ENCODE measurements at places on chromosomes 11 and 22.

- DNase-seq = no peak
These were observed 76.4 kb downstream of the GGTLC2 start for GRCh38 chr22:22720724-22721261.

DNA sequence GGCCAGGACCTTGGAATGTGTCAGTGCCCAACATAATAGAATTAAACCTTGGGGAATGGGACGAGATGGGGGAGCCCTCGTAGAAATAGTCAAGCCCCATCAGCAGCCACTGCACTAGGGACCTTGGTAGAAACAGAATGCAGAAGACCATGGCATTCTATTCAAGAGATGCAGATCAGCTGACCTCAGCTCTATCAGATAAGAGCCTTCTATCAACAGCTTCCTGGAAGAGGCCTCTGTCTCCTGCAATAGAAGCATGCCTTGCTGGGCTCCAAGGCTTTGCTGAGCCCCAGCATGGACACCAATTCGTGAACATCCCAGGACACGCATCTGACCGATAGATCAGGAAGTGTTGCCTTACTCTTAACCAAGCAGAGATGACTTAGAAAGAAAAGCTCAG, 27.5 kb upstream of the FLI1 start:
- no peak for DNase-seq

GRCh38 chr11:126282361-126282735, 545 bp upstream of the TIRAP start:
- DNase-seq = no peak

- DNase-seq = no peak
These were observed 5.5 kb downstream of the FAM111B start for GRCh38 chr11:59112494-59112893.

DNA sequence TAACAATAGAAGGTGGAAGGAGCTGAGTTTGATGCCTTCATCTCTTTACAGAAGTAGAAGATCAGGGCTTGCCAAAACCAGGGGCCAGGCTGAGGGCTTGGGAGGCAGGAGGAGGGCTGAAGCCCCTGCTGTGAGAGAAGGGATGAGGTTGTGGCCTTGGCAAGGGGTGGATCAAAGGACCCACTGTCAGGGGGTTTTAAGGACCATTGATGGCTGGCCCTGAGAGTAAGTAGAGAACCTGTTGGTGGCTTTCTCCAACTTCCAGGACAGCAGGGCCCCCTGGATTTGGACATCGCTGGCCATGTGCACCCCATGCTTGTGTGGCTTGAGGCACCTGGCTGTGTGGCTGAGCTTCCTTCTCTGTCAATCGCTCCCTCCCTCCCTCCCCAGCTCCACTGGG, 927.7 kb downstream of the TBC1D22A start:
- no peak for DNase-seq

- no peak for DNase-seq
These were observed 139.5 kb upstream of the TIMP3 start for GRCh38 chr22:32661737-32662586.

- DNase-seq = no peak
These were observed 11.7 kb upstream of the PATL1 start for GRCh38 chr11:59680287-59681154.

GRCh38 chr11:117734601-117735024, 62.4 kb downstream of the DSCAML1 start:
- DNase-seq = peak; percentile 45

DNA sequence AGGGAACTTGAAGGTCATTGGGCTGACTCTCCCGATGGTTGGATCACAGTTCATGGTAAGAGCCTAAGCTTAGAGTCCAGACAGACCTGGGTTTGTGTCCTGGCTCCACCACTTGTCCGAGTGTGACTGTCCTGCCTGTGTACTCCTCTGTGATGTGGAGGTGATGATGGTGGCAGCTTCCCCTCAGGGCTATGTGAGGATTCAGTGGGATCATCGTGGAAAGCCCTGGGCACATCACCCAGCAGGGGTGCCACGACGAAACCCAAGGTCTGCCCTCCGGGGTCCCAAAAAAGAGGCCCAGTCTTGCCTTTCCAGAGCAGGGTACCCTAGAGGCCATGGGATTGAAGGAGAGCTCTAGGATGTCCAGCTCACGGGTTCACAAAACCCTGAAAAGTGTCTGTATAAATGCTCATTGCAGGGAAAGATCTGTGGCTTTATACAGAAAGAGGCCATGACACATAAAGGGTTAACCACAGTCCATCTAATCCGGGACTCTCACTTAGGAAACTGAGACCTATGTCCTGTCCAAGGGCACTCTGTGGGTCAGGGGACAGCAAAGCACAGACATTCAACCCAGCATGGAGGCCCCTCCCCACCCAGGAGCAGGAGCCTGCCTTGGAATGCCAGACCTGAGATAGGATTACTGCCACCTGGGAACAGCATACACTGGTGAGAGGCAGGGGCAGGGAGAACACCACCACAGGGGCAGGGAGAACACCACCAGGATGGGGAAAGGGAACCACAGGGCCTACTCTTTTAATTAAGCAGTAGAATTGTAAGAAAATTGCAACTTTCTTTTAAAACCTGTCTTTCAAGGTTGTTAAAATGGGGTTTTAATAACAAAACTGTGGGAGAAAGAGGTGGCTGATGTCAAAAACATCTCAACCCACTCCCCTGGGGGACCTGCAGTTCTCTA, 51.3 kb downstream of the IGLL5 start:
- no peak for DNase-seq

- no peak for DNase-seq
These were observed 129.0 kb downstream of the NECTIN1 start for GRCh38 chr11:119599864-119600541.

GRCh38 chr11:112983887-112984286, 22.7 kb downstream of the NCAM1 start:
- peak; percentile 48 for DNase-seq

DNA sequence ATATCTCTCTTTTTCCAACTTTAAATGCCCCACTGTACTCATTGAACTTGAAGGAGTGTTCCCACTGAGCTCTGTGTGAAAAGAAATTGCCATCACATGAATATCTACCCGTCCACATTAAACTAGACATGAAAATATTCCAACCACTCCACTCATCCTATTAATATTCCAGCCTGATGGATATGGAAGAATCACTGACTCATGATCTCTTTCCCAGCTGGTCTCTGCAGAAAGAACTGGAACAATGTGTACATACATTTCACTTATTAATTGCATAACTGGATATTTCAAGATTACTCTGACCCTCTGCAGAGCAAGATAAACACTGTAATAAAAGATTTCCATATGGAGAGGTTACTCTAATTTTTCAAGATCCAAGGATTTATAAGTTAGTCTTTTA, 711.1 kb upstream of the LRRC4C start:
- no peak for DNase-seq

GRCh38 chr11:88188251-88188931, 13.1 kb upstream of the RAB38 start:
- no peak for DNase-seq

GRCh38 chr22:47190957-47191670, 428.7 kb downstream of the TBC1D22A start:
- DNase-seq = no peak

GRCh38 chr22:42500161-42500835, 19.3 kb downstream of the RRP7A start:
- DNase-seq = no peak

GRCh38 chr11:117684731-117685130, 112.3 kb downstream of the DSCAML1 start:
- DNase-seq = no peak

- DNase-seq = no peak
These were observed 2.7 kb downstream of the GNAZ start for GRCh38 chr22:23072911-23073491.

DNA sequence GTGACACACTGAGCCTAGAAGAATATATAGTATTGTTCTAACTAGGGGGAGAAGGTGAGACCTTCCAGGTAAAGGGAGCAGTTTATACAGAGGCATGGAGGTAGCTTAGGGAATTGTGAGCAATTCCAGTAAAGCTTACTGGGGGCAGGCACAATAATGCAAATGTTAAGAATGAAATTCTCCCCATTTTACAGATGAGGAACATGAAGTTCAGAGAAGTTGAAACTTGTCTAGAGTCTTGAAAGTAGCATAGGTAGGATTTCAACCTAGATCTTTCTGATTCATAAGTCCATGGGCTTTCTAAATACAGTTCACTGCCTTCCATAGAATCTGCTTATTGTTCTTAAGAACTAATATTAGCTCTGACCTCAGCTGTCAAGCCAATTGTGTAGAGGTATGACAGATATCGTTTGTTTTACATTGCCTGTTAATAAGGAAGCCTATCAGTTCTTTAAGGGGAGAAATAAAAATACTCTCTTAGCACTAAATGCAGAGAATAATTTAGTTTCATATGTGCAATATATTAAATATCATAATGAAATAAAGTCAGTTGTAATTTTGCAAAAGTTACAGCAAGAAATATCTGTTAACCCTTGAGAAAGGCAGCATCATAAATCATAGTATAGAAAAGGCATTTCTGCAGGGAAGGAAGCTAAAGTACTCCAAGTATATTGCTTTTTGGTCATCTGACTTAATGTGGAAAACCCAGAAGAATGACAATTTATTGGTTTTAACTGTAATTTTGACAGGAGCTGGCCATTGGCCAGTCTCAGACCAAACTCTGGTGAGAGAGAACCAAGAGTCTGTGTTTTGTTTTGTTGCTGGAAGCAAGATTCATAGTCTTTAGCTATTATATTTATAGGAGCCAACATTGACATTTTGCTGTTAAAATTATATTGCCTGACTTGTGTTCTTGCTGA, 181.8 kb downstream of the UVRAG start:
- no peak for DNase-seq

DNA sequence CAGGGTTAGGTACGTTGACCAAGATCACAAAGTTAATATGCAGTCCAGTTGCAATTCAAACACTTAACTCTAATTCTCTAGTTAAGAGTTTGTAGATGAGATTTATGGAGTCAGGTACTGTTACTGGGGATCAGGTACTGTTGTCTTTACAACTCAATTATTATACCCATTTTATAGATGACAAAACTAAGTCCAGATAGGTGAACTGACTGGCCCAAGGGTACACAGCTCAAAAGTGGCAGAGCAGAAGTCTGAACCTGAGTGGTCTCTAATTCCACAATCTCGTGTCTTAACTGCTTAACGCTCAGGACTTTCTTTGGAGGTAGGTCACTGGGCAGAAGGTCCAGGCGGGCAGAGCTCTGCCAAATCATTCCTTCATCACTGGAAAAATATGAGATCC, 77.5 kb downstream of the DSCAML1 start:
- DNase-seq = no peak

GRCh38 chr22:31972180-31972579, 27.8 kb downstream of the YWHAH start:
- DNase-seq = no peak

DNA sequence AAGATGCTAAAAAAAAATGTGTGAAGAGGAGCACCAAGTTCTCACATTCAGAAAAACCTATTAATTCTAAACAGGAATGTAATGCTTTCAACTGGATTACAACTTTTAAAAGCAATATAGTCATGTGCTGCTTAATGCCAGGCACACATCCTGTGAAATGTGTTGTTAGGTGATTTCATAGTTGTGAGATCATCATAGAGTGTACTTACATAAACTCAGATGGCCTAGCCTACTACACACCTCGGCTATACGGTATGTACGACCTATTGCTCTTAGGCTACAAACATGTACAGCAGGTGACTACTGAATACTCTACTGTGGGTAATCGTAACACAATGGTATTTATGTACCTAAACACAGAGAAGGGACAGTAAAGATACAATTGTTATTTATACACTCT, 142.3 kb downstream of the RBFOX2 start:
- no peak for DNase-seq

DNA sequence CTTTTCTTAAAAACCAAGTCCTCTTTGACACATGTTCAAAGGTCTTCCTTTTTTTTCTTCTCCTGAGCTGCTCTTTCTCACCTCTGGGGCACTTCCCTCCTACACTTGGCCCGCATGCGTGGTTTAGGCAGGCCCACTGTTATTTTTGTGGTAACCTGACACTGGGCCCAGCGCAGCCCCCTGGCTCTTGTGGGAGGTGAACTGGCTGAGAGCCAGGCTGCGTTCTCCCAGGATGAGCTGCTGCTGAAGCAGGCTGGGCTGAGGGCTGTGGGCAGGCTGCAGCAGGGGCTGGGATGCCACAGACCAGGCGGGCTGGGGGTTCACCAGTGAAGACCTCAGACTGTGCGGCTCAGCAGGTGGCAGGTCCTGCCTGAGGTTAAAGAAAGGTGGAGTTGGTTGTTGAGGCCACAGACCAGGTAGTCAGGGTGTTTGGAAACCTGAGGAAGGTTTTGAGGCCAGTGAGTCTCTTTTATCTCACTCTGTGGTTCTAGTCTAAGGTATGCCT, 72.4 kb downstream of the TEAD1 start:
- peak; percentile 80 for DNase-seq

GRCh38 chr11:4059424-4059823, 35.2 kb upstream of the RRM1 start:
- DNase-seq = no peak
